Glutamatergic neuron (in vitro differentiated cells): ENCODE measurements at places on chromosomes 13 and 19. TPM values are rescaled to one million over a fixed set of nuclear protein-coding genes. Genes with fewer than 3 reads are reported as not detected.
A peak's percentile ranks its signal among the peaks of the same experiment; 100 is the strongest.

DNA sequence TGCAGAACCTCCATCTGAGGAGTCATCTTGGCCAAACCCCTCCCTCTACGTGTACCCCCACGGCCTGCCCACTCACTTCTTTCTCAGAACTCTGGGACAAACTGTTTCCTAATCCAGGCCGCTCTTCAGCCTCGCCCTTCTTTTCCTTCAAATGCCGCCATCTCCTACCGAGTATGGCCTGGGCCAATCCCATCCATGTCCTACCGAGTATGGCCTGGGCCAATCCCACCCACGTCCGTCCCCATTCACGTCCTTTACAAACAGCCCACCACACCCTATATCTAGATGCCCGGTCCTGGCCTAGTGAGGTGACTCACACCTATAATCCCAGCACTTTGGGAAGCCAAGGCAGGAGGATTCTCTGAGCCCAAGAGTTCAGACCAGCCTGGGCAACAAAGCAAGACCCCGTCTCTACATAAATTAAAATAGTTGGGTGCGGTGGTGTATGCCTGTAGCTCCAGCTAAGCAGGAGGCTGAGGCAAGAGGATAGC, 1.1 kb downstream of the TMEM160 start:
- DNase-seq = no peak

- DNase-seq = no peak
These were observed 3.4 kb downstream of the ZNF536 start for GRCh38 chr19:30375553-30376031.

DNA sequence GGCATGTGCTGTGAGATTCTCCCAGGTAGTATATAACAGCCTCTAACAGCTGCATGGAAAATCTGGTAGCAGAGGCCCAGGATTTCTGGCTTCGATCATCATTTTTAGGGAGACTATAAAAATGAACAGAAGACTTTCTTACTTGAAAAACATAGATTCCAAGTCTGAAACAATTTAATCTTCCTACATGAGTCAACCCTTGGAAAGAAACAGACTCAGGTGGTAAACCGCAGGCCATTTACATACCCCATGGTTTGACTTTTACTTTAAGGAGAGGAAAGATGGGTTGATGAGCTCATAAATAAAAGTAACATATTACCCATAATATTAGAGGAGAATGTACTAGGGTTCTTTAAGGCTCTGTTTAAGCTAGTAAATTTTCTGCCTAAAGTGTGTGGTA, 121.6 kb downstream of the CYSLTR2 start:
- no peak for DNase-seq

DNA sequence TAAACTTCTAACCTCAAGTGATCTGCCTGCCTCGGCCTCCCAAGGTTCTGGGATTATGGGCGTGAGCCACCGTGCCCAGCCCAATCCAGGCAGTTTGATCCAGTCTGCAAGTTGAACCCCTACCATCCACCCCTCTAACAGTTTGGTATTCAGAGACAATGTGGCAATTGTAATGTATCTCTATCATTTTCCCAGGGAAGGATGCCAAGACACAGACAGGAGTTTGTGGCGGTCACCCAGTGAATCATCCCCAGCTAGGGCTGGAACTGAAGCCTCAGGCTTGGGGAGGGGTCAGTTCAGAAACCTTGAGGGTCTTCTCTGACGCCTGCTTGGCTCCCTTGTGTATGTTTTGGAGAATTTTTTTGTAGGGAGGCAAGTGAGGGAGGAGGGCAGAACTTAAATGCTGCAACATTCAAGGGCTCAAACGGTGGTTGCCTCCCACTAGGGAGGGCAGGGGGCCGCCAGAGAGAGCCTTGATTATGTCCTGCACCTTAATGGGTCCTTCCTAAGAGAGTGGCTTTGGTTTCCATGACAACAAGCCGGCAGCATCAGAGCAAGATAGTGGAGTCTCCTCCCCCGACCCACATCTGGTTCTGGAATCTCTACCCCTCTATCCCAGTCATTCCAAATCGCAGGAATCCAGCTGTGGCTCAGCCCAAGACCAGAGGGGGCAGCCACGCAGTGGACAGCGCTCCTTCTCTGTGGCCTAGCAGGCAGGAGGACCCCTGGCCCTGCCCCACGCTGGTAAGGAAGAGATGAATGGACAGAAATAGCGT, 14.9 kb upstream of the FEM1A start:
- DNase-seq = no peak

GRCh38 chr19:11626252-11626651, 29.0 kb downstream of the ZNF627 start:
- DNase-seq = no peak

GRCh38 chr13:90713441-90714133, 633.9 kb upstream of the MIR17HG start:
- no peak for DNase-seq

DNA sequence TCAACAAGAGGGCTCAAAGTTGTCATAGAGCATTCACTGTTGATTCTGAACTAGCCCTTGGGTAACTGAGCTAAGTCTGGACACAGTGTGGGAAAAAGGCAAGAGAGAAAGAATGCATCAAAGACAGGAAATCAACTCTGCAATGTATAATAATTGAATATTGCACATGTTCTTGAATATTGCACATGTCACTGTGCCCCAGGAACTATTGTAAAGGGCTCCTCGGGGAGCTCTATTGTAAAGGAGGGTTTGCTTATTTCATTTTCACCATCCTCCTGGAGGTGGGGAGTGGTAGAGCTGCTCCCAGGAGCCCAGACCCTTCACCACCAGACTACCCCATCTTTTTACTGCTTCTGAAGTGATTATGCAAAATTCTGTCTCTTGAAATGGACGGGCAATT, 44.4 kb upstream of the ITM2B start:
- no peak for DNase-seq

DNA sequence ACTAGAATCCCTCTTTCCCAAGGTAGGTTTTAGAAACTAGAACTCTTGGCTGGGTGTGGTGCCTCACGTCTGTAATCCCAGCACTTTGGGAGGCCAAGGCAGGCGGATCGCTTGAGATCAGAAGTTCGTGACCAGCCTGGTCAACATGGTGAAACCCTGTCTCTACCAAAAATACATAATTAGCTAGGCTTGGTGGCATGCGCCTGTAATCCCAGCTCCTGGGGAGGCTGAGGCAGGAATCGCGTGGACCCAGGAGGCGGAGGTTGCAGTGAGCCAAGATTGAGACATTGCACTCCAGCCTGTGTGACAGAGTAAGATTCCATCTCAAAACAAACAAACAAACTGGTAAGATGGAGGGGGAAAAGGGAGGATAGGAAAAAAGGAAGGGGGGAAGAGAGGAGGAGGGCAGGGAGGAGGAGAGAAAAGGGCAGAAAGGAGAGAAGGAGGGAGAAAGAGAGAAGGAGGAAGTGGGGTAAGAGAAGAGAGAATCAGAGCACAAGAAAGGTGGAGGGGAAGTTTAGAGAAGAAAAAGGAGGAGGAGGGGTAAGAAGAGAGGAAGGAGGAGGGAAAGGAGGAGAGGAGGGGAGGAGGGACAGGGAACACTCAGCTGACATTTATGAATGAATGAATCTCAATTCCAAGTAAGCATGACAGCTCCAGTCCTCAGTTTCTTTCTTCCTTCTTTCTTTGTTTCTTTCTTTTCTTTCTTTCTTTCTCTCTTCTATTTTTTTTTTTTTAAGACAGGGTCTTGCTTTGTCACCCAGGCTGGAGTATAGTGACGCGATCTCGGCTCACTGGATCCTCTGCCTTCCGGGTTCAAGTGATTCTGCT, 2.6 kb upstream of the SLC27A1 start:
- no peak for DNase-seq

DNA sequence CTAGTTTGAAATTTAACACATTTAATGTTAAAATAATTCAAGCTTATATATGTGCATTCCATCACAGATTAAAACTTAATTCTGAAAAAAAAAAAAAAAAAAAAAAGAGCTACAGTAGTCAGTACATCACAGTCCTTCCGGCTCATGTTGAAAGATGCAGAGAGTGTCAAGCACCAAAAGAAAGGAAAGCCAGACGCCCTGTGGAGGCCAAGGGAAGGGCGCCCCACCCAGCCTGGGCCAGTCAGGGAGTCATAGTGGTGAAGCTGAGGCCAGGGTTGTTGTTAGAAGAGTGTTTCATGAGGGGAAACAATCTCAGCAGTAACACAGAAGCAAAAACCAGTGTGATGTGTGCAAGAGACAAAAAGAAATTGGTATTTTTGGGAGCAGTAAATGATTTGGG, 375.3 kb downstream of the MTUS2 start:
- no peak for DNase-seq

- no peak for DNase-seq
These were observed 1017.6 kb downstream of the PCDH9 start for GRCh38 chr13:66212511-66212910.

DNA sequence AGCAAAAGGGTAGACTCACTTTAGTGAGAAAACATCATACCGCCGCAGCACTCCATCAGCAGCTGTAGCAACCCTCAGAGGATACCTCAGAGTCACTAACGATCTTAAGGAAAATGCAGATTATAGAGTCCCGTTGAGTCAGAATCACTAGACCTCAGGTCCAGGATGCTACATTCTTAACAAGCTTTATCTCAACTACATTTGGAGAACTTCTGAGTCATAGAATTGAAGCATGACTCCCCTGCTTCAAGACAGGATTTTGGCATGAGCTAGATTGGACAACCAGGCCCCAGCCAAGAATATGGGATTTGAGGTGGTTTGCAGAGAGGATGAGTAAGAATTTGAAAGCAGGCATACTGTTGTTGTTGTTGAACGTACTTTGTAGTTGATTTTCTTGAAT, 118.9 kb upstream of the UBL3 start:
- no peak for DNase-seq

DNA sequence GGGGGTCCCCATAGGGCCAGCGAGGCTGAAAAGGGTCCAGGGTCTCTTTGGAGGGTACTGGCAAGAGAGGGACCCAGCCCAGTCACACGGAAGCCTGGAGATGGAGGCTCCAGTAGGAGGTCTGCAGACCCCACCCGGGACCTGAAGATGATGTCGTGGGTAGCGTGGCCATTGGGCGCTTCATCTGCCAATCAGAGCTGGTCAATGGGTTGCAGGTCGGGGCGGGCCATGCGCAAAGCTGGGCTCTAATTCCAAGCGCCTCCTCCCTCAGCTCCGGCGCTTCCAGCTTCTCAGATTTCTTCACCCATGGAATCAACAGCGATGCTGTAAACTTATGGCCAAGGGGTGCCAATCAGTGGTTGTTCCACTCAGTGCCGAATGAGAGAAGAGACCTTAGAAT, 10.9 kb downstream of the SIGLEC12 start:
- no peak for DNase-seq

GRCh38 chr19:49520705-49521319, 7.0 kb upstream of the RCN3 start:
- no peak for DNase-seq

DNA sequence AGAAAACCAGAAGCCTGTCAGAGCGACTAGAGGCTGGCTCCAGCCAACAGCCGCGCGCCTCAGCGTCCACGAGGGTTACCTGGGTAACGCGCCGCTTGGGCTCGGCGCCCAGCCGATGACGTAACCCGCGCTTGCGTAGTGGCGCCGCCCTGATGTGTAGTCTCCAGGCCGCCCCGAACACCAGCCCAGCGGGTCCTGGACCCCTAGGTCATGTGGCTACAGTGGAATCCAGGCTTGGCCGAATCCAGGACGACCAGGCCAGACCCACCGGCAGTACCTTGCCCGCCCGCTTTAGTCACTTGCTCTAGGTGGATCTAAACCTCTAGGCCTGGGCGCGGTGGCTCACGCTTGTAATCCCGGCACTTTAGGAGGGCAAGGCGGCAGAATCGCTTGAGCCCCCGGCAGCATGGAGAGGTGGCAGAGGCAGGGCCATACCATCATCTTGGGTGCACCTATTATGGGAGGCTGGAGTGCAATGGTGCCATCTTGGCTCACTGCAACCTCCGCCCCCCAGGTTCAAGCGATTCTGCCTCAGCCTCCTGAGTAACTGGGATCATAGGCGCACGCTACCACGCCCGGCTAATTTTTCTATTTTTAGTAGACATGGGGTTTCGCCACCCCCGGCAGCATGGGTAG, 7.2 kb upstream of the ZNF606 start:
- DNase-seq = peak; percentile 88

DNA sequence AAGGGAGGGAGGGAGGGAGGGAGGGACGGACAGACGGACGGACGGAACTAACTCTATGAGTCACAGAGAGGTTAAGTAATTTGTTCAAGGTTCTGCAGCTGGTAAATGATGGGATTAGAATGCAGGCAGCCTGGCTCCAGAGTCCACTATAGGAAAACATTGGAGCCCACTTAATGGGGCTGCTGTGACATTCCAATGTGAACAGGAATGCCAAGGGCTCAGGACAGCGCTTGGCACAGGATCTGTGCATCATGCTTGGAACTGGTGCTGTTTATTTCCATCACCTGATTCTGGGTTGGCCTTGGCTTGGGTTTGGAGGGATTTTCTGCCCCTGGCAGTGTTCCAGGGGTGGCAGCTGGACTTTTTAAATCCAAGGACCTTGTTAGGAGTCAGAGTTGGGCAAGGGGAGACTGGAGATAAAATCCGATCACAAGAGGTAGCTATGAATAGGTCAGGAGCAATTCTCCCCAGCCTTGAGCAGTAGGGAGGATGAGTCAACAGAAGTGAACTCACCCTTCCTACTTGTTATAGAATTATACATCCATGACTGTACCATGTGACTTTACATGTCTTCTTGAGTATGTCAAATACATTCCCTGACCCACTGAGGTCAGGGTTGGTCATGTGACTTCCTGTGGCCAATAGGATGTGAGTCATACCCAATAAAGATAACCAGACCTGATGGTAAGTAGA, 7.8 kb upstream of the HIF3A start:
- DNase-seq = no peak

GRCh38 chr13:34608331-34608730, 333.7 kb upstream of the NBEA start:
- no peak for DNase-seq

DNA sequence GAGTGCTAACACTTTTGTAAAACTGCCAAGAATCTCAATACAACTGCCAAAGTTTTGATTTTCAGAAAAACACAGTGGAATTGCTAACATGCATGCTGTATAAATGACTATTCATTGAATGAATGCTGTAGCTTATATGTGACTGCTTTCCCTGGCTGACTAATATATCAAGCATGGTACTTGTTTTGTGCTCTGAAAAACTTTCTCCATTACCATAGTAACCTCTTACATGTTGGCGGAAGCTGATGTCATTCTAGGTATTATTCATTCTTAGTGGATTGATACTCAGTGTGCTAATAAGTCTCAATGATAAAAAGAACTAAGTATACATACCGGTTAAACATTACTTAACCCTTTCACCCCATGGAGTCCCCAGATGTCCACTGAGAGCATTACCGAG, 166.1 kb upstream of the MYO16 start:
- DNase-seq = no peak

GRCh38 chr13:91286317-91286716, 61.2 kb upstream of the MIR17HG start:
- no peak for DNase-seq

PSG7 gene
- not detected for total RNA-seq

KCNJ14 gene
- 1.0 TPM for total RNA-seq

FGF22 gene
- total RNA-seq = 1.5 TPM

KANK2 gene
- total RNA-seq = 23.0 TPM

ZNF44 gene
- total RNA-seq = 15.2 TPM

CAPS gene
- total RNA-seq = 9.9 TPM

HAUS8 gene
- total RNA-seq = 9.1 TPM

ZNF225 gene
- 7.1 TPM for total RNA-seq
